ENCODE measurements at places on chromosomes 13 and 19. TPM values are rescaled to one million over a fixed set of nuclear protein-coding genes. Genes with fewer than 3 reads are reported as not detected.

PAF1 gene
- 11.1 TPM for total RNA-seq

PODNL1 gene
- 0.21 TPM for total RNA-seq

PCDH8 gene
- total RNA-seq = not detected

ZNF546 gene
- total RNA-seq = 1.5 TPM

KIR3DL3 gene
- total RNA-seq = not detected

MIA gene
- 0.24 TPM for total RNA-seq

SYNE4 gene
- 9.4 TPM for total RNA-seq

DCAF15 gene
- total RNA-seq = 4.0 TPM

SULT2A1 gene
- not detected for total RNA-seq

CYP4F8 gene
- not detected for total RNA-seq

LILRA1 gene
- total RNA-seq = not detected

LILRB1 gene
- not detected for total RNA-seq

ZNF808 gene
- total RNA-seq = 14.9 TPM

ZNF723 gene
- not detected for total RNA-seq

Data from tracheal epithelial cell (primary cell).